D721Med (cell line): ENCODE measurements at places on chromosomes 13 and 19.

DNA sequence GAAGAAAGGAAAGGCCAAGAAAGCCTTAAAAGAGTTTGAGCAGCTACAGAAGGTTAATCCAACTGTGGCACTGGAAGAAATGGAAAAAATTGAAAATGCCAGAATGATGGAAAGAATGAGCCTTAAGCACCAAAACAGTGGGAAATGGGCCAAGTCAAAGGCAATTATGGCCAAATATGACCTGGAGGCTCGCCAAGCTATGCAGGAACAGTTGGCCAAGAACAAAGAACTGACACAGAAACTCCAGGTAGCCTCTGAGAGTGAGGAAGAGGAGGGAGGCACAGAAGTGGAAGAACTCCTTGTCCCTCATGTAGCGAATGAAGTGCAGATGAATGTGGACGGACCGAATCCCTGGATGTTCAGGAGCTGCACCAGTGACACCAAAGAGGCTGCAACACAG lies 5.1 kb downstream of the UTP14C start:
- DNase-seq = no peak

GRCh38 chr13:77300176-77301037 lies 26.5 kb downstream of the MYCBP2 start:
- DNase-seq = no peak

DNA sequence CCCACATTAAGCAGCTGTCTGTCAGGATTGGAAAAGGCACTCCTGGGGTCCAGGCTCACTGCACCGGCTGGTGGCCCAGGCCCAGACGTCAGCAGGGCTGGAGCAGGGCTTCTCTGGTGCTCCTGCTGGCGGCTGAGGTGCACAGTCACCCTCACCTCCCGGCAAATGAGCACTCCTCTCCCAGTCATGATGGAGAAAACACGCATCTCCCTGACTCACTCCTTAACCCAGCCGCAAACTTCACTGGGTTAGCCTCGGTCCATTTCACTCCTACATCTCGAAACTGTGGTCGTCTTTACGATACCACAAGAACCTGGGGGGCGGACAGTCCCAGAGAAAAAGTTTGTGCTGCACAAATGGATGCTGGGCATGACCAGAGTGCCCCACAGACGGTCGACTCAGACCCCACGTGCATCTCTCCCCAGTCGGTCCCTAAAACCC lies 3.3 kb upstream of the RASA3 start:
- no peak for DNase-seq

DNA sequence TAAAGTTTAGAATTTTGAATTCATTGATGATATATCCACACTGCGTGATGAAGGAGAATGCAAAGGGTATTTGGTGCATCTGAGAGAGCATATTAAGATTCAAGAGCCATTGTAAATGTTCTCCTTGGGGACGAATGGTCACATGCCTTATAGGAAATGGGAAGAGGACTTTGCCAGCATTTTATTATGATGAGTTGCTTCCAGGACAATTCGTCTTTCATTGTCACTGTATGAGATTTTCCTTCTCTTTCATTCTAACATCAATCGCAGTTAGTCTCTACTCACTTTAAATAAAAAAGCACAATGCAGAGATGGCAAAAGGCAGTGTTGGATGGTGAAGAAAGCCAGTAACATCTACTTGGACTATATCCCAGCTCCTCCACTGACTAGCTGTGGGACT lies 21.4 kb downstream of the WDFY2 start:
- no peak for DNase-seq

DNA sequence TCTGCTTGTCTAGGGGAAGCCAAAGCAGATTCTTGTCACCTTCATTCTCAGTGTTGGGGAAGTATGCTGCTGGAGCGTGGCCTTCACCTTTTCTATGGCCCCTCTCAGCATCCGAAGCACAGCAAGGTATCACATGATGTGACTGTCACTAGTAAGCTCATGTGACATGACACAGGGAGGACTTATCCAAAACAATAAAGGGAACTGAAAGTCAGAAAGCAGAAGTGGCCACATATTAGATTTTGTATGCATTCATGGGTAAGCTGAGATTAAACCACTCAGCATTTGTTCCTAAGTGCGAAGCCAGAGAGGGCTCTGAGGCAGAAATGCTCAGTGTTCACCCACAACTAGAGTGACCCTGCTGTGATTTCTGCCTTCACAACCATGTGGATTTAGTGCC lies 72.8 kb upstream of the PCDH8 start:
- no peak for DNase-seq

DNA sequence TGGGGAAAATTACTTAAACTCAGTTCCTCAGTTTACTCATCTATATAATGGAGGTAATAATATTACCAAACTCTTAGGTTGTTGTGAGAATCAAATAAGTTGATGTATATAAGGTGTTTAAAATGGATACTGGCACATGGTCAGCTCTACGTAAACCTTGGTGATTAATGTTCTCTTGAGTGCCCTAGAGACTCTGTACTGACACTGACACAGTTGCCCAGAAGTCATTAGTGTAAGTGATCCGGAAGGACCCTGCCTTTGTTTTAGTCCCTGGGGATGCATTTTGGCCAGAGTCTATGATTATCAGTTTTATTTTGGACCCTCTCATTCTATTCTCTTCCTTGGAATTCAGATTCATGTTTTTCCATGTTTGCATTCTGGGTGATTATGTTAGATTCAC lies 31.9 kb downstream of the CHST8 start:
- DNase-seq = no peak

DNA sequence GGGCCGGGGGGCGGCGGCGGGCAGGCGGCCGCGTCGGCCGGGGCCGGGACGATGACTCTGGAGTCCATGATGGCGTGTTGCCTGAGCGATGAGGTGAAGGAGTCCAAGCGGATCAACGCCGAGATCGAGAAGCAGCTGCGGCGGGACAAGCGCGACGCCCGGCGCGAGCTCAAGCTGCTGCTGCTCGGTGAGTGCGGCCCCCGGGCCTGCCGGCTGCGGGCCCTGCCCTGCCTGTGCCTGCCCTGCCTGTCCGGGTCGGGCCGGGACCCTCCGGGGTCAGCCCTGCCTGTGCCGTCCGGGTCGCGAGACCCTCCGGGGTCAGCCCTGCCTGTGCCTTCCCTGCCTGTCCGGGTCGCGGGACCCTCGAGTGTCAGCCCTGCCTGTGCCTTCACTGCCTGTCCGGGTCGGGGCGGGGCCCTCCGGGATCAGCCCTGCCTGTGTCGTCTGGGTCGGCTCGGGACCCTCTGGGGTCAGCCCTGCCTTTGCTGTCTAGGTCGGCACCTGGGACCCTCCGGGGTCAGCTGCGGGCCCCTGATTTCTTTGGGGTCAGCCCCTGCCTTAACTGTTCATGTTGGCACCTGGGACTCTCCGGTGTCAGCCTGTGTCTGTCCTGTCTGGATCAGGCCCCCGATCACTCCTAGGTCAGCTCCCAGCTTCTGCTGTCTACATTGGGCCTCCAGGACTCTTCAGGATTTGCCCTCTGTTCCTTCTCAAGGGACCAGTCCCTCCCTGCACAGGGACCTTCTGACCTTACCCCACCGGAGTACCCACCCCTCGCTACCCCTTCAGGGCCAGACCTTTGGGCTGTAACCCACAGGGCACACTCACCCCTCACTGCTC lies 659 bp downstream of the GNA11 start:
- DNase-seq = peak; percentile 19

GRCh38 chr19:49497789-49498103 lies 1.5 kb downstream of the RPS11 start:
- no peak for DNase-seq
